Activated naive CD8-positive, alpha-beta T cell treated with anti-CD3 and anti-CD28 coated beads, Interleukin-2, amount 10 ng/mL, durations not matched to agents 7 days and 5 days (primary cell): ENCODE measurements at places on chromosomes 4 and X. TPM values are rescaled to one million over a fixed set of nuclear protein-coding genes. Genes with fewer than 3 reads are reported as not detected.

The SGMS2 gene
- total RNA-seq, result not detected

DNA sequence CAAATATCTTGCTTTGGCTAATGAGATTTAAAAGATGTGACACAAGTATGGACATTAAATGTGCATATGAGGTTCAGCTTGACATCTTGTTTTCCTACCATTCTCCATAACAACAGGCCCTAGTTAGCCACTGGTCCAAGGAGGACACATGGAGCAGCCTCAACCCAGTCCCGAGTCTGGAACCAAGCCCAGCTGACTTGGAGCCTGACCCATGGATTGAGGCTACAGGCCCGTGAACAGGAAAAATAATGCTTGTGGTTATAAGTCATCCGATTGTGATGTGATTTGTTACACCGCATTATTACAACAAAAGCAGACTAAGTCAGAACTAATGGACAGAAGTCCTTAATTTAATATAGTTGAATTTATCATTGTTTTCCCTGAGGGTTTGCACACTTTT is 123.2 kb upstream of the BANK1 start:
- H3K27me3 ChIP-seq, result no peaks in the 10 kb centered on the region
- no peaks in the 10 kb centered on the region for H3K36me3 ChIP-seq
- H3K27ac ChIP-seq, result no peak overlapping the region
- no peaks in the 10 kb centered on the region for H3K4me1 ChIP-seq

- H3K27ac ChIP-seq, result no peak overlapping the region
- peaks cover 15% of the 10 kb centered on the region for H3K4me1 ChIP-seq
- no peak for DNase-seq
Measured at GRCh38 chr4:158818560-158819140, 49.8 kb downstream of the FNIP2 start.

- H3K4me3 ChIP-seq, result peak overlapping the region; percentile 16
- H3K27me3 ChIP-seq, result no peaks in the 10 kb centered on the region
- H3K27ac ChIP-seq, result no peak overlapping the region
- H3K4me1 ChIP-seq, result peaks cover 19% of the 10 kb centered on the region
- no peak for DNase-seq
Measured at GRCh38 chrX:77960567-77960966, 8.9 kb downstream of the PGAM4 start.

DNA sequence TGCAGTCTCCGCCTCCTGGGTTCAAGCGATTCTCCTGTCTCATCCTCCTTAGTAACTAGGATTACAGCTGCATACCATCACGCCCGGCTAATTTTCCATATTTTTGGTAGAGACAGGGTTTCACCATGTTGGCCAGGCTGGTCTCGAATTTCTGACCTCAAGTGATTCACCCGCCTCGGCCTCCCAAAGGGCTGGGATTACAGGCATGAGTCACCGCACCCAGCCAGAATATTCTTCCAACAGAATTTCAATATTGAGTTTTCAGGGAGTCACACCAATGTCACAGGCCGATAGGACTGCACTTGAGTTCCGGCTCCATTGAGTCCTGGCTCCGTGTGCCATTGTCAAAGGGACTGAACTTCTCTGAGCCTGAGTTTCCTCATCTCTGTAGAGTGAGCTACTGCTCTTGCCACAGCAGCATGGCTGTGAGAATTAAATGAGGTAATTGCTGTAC is 82.9 kb downstream of the CLCN4 start:
- no peak overlapping the region for H3K27ac ChIP-seq
- H3K36me3 ChIP-seq, result no peaks in the 10 kb centered on the region
- DNase-seq, result no peak
- H3K4me3 ChIP-seq, result no peak overlapping the region
- H3K27me3 ChIP-seq, result no peaks in the 10 kb centered on the region

DNA sequence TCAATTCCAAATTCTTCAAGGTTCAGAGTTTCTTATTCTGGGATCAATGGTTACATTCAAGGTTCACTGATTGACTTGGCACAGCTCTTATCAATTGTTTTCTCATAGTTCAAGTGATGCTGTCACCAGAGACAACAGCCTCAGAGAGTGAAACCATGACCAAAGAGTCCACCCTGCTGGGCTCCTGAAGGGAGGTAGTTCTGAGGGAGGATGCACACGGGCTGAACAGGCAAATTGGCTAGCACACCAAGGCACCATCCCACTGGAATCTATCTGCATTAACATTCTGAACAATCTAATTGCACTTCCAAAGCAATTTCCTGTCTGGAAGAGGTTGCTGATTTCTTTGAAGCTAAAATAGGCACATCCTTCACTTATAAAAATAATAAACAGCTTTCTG is 16.6 kb upstream of the GAB1 start:
- H3K4me3 ChIP-seq, result no peak overlapping the region
- H3K27me3 ChIP-seq, result peaks cover 9% of the 10 kb centered on the region
- H3K4me1 ChIP-seq, result no peaks in the 10 kb centered on the region
- no peak for DNase-seq
- no peaks in the 10 kb centered on the region for H3K36me3 ChIP-seq

- H3K4me1 ChIP-seq, result peaks cover 5% of the 10 kb centered on the region
- DNase-seq, result no peak
- H3K4me3 ChIP-seq, result no peak overlapping the region
- no peak overlapping the region for H3K27ac ChIP-seq
- no peaks in the 10 kb centered on the region for H3K36me3 ChIP-seq
Measured at GRCh38 chr4:141352909-141353525, 132.3 kb downstream of the ZNF330 start.

DNA sequence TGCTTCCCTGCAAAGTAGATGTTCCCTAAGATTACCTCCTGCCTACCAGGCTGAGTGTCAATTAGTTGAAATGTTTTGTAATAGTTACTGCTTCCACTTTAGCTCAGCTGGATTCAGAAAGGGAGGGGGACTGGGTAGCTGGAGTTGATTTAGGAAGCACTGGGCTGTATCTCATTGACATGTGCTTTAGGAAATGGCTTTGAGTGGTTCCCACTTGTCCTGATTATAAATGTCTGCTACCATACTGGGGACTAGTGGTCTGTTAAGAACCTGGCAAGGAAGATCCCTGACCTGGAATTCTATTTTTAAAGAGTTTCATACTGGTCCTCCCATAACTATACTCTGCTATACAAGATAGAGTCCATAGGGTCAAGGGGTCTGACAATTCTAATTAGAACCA is 363.9 kb upstream of the PPP1R2C start:
- DNase-seq, result no peak
- no peaks in the 10 kb centered on the region for H3K36me3 ChIP-seq
- H3K27me3 ChIP-seq, result no peaks in the 10 kb centered on the region

The COX7B2 gene
- not detected for total RNA-seq

- H3K4me3 ChIP-seq, result peak overlapping the region; percentile 39
- H3K27me3 ChIP-seq, result no peaks in the 10 kb centered on the region
- peaks cover 47% of the 10 kb centered on the region for H3K36me3 ChIP-seq
- no peak overlapping the region for H3K27ac ChIP-seq
- H3K4me1 ChIP-seq, result peaks cover 37% of the 10 kb centered on the region
Measured at GRCh38 chr4:109574443-109574850, 14.4 kb downstream of the MCUB start.

DNA sequence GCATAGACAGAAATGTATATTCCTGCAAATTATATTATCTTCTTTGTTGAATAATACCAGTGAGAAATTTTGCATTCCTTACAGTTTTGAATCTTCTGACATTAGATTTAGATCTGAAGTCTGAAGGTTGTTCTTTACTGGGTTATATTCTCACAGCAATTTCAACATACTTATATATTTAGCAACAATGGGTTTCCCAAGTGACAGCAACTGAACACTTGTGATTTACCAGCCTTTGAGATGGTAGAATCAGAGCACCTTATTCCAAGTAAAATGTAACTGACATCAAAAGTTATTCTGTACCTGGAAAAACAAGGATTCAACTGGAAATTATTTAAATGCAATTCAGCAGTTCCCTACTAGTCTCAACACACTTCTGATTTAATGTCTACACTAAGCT is 66.0 kb downstream of the RELL1 start:
- H3K4me1 ChIP-seq, result peaks cover 1% of the 10 kb centered on the region
- no peak for DNase-seq
- H3K36me3 ChIP-seq, result peaks cover 33% of the 10 kb centered on the region
- no peak overlapping the region for H3K27ac ChIP-seq
- H3K4me3 ChIP-seq, result no peak overlapping the region

- no peak overlapping the region for H3K27ac ChIP-seq
- H3K4me1 ChIP-seq, result no peaks in the 10 kb centered on the region
- no peaks in the 10 kb centered on the region for H3K36me3 ChIP-seq
- H3K4me3 ChIP-seq, result no peak overlapping the region
- H3K27me3 ChIP-seq, result no peaks in the 10 kb centered on the region
- no peak for DNase-seq
Measured at GRCh38 chrX:84873176-84873575, 130.5 kb upstream of the APOOL start.

DNA sequence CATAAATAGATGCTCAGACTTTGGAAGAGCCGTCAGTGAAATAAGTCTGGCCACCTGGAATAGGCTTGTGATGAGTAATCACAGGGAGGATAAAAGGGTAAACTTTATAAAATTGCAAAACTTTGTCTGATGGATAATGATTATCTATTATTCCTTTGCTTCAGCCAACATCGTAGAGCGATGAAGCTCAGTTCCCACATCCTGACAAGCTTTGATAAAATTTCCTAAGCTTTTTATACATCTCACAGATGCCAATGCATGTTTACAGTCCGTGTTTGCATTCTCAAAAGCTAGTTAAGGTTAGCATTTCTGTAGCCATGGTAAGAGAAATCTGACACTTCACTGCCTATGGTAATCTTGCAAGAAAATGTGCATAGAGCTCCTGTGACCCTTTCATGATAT is 15.4 kb upstream of the UGDH start:
- no peak for DNase-seq
- no peak overlapping the region for H3K27ac ChIP-seq
- H3K4me3 ChIP-seq, result no peak overlapping the region
- no peaks in the 10 kb centered on the region for H3K4me1 ChIP-seq
- no peaks in the 10 kb centered on the region for H3K36me3 ChIP-seq

DNA sequence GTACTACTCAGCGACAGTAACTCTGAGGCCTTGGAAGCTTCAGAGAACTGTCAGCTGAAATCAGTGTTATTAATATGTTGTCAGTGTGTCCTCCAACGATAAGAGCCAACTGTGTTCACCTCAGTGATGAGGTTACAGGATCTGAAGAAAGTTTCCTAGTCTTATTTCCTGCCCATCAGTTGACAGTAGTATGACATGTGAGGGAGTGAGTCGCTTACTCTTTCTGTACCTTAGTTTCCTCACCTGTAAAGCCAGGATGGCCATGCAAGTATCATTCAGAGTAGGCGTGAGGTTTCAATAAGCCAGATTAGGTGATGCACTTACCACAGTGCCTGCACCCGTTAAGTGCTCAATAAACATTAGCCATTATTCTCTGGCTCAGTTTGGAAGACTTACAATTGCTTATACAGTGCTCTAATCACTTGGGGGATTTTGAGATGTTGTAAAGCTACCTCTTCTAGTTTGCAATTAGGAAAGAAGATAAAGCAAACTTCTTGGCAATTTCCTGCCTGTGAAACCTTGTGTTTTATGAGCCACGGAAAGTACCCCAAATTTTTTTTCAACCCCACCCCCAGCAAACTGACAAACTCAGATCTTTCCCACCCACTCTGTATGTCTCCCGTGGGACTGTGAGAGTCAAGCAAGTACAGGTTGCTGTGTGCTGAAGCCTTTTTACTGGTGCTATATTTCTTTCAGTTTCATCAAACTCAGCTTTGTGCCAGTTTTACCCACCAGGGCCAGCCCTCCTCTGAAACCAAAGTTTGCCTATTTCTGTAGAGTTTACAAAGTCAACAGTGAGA is 62.2 kb downstream of the ANXA3 start:
- peaks cover under 1% of the 10 kb centered on the region for H3K36me3 ChIP-seq
- DNase-seq, result no peak
- H3K4me3 ChIP-seq, result peak overlapping the region; percentile 22
- peak overlapping the region; percentile 51 for H3K27ac ChIP-seq

GRCh38 chrX:26414534-26414933 is 198.6 kb downstream of the MAGEB5 start:
- H3K4me1 ChIP-seq, result no peaks in the 10 kb centered on the region
- no peaks in the 10 kb centered on the region for H3K36me3 ChIP-seq
- DNase-seq, result no peak

GRCh38 chr4:80144676-80145470 is 52.4 kb upstream of the PRDM8 start:
- DNase-seq, result no peak
- H3K4me3 ChIP-seq, result no peak overlapping the region
- H3K27ac ChIP-seq, result no peak overlapping the region

The CT45A3 gene
- total RNA-seq, result not detected

DNA sequence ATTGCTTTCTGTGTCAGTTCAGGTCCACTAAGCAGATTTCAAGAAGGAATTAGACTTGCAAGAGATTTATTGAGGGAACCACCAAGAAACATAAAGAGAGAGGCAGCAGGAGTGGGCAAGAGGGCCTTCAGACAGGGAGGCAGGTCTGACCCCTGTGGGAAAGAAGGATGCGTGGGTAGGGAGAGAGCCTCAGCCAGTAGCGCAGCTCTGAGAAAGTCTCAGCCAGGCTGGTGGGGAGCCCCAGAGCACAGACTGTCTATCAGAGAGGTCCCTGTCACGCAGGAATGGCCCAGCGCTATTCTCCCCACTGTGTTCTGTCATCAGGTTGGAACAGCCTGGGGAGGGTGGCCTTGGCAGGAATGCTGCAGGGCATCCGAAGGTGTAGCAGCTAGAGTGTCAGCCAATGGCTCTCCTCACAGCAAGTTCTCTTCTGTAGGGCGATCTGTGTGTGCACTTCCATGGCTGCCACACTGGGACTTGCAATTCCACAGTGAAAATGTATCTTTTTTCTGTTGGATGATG is 48.0 kb downstream of the OTC start:
- H3K36me3 ChIP-seq, result no peaks in the 10 kb centered on the region
- no peaks in the 10 kb centered on the region for H3K27me3 ChIP-seq
- H3K27ac ChIP-seq, result no peak overlapping the region
- DNase-seq, result no peak
- no peak overlapping the region for H3K4me3 ChIP-seq
- no peaks in the 10 kb centered on the region for H3K4me1 ChIP-seq

DNA sequence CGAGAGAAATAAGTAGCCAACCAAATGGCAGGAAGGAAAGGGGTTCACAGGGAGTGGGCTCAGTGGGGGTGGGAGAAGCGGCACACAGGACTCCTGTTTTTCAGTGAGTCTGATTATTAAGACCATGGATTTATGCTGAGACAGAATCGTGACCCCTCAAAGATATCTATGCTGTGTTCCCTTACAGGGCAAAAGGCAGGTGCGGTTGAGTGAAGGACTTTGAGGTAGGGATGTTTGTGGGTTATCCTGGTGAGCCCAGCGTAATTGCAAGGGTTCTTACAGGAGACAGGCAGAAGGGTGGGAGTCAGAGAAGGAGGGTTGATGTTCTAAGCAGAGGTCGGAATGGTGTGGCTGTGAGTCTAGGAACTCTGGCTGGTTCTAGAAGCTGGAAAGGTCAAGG is 73.0 kb downstream of the EVC start:
- H3K4me1 ChIP-seq, result no peaks in the 10 kb centered on the region
- DNase-seq, result no peak
- H3K27ac ChIP-seq, result no peak overlapping the region
- H3K36me3 ChIP-seq, result no peaks in the 10 kb centered on the region
- no peaks in the 10 kb centered on the region for H3K27me3 ChIP-seq

GRCh38 chr4:68576272-68577125 is at the start of gene UGT2B17:
TSS of gene UGT2B17 (minus strand) at chr4:68576322. CDS start at chr4:68568484, 7,838 bp downstream.
- H3K4me1 ChIP-seq, result no peaks in the 10 kb centered on the region
- H3K4me3 ChIP-seq, result no peak within 1 kb of the TSS
- DNase-seq, result no peak
- H3K27ac ChIP-seq, result no peak within 1 kb of the TSS

- H3K4me3 ChIP-seq, result no peak overlapping the region
- H3K27ac ChIP-seq, result no peak overlapping the region
- no peaks in the 10 kb centered on the region for H3K36me3 ChIP-seq
- H3K27me3 ChIP-seq, result no peaks in the 10 kb centered on the region
Measured at GRCh38 chrX:83658731-83659130, 150.6 kb downstream of the POU3F4 start.
